Stimulated activated CD4-positive, alpha-beta T cell treated with anti-CD3 and anti-CD28 coated beads, Interleukin-15, amount 100 ng/mL, for 1 hour (primary cell): ENCODE measurements at places on chromosomes 5 and 9.
A peak's percentile ranks its signal among the peaks of the same experiment; 100 is the strongest.

DNA sequence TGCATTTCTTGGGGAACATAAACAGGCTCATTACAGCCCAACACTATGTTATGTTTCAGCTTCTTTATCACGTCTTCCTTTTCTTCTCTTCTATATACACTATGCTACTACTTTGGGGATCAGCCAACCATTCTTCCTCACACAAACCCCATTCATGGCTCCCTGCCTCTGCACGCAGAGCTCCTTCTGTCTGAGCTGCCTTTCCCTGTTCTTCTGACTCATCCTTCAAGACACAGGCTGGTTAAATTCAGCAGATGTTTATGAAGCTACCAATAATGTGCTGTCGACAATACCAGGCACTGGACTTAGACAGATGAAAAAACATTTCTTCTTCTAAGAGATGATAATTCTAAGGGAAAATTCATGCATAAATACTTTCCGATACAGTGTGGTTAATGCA, 102.5 kb upstream of the TXNDC8 start:
- DNase-seq: no peak

GRCh38 chr5:159385536-159385935, 55.2 kb upstream of the IL12B start:
- no peak for DNase-seq

- no peak for DNase-seq
Measured at GRCh38 chr9:36559036-36559695, 13.5 kb upstream of the MELK start.

- DNase-seq: peak; percentile 59
Measured at GRCh38 chr9:34380511-34381315, 4.0 kb upstream of the MYORG start.

GRCh38 chr5:102778478-102778877, 23.4 kb downstream of the PAM start:
- DNase-seq: no peak

GRCh38 chr9:132365986-132366385, 11.2 kb upstream of the SETX start:
- DNase-seq: no peak

- DNase-seq: no peak
Measured at GRCh38 chr9:13596383-13596970, 317.0 kb upstream of the MPDZ start.

GRCh38 chr9:136614967-136615623, 47.6 kb upstream of the EGFL7 start:
- DNase-seq: no peak

DNA sequence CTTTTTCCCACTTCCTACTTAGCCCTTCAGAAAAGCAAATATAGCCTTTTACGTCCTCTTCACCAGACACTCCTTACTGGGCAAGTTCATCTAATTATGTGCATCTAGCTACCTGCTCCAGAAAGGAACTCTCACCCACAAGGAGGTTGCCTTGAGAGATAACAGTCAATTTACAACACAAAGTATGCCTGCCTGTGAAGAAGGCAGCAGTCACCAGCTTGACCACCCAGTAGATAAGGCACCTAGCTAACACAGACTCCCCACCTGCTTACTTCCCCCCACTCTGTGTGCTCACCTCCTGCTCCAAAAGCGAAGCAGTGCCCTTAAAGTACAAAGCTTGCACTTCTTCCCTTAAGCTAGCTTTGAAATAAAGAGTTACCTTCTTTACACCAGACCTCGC, 111.7 kb upstream of the MRPS30 start:
- DNase-seq: no peak

DNA sequence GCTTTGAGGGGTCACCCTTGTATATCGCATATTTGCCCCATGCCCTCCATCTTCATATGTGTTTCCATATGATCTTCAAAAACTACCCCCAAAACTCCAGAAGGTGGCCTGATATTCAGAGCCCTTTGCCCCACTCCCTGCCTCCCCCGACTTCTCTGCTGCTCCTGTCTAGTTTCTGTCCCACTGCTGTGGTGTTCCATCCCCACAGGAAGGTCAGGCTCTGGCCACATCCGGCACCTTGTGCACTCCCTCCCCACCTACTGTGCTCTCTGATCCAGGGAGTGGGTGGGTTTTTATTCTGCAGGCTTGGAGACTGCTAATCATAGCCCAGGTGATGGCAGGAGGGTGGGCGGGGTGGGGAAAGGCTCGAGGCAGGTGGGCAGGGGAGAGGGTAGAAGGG, 52.4 kb downstream of the TMOD1 start:
- no peak for DNase-seq

GRCh38 chr5:44252545-44252944, 136.7 kb downstream of the FGF10 start:
- DNase-seq: no peak

DNA sequence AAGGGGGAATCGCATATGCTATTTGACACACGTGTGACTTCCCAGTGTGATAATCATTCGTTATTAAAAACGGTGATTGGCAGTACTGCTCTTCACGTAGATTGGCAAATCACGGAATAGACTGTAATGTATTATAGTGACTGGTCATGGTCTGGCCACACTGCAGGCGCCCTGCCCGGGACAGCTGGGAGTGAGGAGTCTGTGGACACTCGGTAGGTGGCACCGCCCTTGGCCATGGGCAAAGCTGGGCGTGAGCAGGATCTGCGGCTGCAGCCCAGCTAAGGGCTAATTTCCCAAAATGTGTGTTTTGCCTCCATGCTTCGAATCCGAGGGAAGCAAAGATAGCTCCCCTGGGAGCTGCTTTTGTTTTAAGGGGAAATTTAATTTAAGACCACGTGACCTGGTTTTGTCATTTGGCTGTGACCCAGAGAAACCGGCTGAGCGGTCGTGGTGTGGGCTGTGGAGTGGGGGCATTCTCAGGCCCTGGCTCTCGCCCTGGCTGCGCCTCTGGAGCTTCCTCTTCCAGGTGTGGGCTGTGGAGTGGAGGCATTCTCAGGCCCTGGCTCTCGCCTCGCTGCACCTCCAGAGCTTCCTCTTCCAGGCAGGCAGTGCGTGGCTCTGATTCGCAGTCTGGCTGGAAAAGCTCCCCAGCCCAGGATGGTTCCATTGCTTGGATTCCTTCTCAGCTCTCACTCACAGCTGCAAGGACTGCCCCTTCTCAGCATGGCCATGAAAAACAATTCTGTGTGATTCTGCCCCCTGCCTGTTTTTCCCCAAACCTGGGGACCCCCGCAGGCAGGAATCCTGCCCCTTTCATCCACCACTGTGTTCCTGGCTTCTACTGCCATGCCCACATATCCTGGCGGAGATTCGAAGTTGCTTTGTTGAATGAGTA, 131.1 kb downstream of the OLFM1 start:
- DNase-seq: no peak

GRCh38 chr5:60517094-60517694, 182.8 kb downstream of the DEPDC1B start:
- no peak for DNase-seq

DNA sequence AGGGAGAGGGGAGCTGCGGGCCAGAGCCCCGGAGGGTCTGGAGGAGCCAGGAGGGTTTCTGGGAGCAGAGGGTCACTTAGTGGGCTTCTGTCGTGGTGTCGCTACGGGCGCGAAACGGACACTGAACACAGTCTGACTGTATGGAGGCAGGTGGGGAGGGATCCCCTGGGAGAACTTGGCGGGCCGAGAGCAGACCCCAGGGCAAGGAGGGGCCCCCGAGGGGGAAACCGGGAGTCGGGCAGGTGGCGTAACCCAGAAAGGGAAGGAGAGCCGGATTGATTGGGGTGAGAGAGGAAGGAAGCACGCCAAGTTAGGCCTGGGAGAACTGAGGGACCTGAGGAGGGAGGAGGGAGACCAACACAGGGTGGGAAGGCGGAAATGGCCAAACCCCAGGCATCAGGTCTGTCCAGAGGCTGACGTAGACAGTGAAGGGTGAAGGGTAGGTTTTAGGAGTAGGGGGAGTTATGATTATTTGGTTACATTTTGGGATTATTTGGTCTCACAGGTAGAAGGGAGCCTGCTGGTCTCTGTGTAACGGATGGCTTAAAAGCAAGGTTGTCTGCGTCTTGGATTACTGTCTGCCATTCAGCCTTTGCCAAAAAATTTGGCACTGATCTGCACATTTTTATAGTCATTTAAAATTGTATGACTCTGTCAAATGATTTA, 3.3 kb upstream of the MSMP start:
- no peak for DNase-seq

DNA sequence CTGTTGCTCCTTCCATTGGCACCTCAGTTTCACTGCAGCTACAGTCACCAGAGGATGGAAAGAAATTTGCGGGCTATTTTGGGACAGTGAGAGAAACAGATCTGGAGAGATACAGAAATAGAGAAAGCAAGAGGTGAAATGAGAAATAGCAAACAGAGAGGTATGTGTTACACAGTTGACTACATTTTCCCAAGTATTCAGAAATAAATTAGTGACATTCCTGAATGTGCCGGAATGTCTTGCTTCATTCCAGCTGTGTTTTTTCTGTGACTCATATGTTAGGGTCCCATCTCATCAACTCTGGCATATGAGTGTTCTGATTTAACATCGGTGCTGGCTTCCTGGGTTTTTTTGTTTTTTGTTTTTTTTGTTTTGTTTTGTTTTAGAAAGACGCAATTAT, 63.8 kb upstream of the ZNF462 start:
- no peak for DNase-seq

GRCh38 chr5:164027738-164028137, 522.3 kb downstream of the MAT2B start:
- no peak for DNase-seq

GRCh38 chr5:62717301-62717933, 138.8 kb downstream of the LRRC70 start:
- no peak for DNase-seq
